ENCODE measurements at places on chromosomes 13 and 19.

GRCh38 chr13:22064854-22065620 lies 394.2 kb downstream of the FGF9 start:
- no peak for DNase-seq

DNA sequence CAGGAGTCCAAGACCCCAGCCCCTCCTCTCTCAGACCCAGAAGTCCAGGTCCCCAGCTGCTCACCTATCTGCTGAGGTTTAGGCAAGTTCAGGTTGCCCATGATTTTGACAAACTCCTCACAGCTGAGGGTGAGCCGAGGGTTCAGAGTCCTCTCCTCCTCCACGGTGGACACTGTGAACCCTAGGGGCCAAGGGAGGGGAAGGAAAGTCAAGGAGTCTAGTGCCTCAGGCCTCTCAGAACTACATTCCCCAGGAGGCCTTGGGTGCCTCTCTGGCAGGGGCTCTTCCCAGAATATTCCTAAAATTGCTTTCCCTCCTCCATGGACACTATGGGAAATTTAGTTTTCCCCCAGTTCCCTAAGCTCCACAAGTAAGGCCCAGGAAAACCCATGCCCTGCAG lies 3.3 kb upstream of the PHLDB3 start:
- DNase-seq, result no peak

- no peak for DNase-seq
These were observed 472.0 kb downstream of the COG6 start for GRCh38 chr13:40127476-40127875.

- DNase-seq, result no peak
These were observed 38.7 kb downstream of the ELF1 start for GRCh38 chr13:40980461-40980860.

DNA sequence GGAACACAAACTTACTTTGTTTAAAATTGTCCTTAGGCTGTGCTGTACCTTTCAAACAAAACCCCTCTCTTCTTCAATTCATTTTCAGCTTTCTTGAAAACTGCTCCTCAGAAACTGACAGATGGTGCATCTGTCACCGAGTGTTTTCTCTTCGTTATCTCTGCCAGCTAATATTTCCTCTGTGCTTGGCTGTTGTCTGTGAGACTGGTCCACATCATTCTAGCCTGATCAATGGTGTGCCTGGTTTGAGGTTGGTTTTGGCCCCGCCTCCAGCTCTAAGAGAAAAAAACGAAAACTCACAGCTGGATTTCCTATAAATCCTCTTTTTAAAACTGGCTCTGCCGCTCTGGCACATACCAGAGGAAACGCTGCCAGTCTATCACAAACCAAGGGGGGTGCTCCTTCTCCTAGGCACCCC lies 79.7 kb downstream of the STARD13 start:
- peak; percentile 74 for DNase-seq

DNA sequence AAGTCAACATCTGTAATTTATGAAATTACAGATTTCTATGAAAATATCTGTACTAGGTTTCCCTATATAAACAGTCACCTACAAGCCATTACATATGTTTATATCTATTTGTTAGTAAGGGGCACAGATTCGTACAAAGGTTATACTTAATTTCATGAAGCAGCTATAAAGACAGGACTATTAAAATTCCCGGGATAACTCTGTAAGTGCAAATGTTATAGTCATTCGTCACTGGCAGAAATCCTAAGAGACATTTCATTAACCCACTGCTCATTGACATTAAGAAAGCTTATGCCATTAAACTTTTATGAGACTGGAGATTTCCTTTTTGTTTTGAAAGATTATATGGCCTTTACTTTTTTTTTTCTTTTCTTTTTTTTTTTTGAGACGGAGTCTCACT lies 122.9 kb downstream of the MYO16 start:
- DNase-seq, result no peak

GRCh38 chr13:111940892-111941291 lies 126.1 kb upstream of the SOX1 start:
- DNase-seq, result no peak

DNA sequence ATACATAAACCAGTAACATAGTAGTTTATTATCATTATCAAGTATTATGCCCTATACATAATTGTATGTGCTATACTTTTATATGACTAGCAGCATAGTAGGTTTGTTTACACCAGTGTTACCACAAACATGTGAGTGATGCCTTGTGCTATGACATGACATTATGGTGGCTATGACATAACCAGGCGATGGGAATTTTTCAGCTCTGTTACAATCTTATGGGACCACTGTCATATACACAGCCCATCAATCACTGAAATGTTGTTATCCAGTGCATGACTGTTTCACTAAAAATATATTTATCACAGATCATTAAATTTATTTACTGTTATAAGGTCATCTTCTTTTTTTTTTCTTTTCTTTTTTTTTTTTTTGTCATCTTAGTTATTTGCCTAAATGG lies 674.5 kb downstream of the PCDH17 start:
- no peak for DNase-seq

DNA sequence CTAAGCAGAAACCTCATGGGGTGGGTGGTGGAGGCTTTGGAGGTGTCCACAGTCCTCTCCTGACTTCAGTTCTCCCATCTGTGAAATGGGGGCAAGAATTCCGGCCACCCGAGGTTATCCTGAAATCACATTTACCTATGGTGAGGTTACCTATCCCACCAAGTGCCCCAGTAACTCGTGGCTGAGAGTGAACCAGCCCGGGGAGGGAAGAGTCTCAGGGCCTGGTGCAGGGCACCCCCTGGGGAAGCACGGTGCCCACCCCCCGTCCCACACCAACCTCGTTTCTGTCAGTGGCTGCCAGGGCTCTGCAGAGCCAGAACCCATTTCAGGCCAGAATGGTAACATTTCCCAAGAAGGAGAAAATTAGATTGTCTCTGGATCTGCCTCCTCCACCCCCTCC lies 83.7 kb upstream of the VSTM2B start:
- no peak for DNase-seq

- no peak for DNase-seq
These were observed 28.7 kb downstream of the DHX34 start for GRCh38 chr19:47377801-47378200.

GRCh38 chr13:98622931-98623331 lies 46.0 kb upstream of the STK24 start:
- no peak for DNase-seq

GRCh38 chr19:42452590-42452989 lies 9.8 kb upstream of the CXCL17 start:
- DNase-seq, result no peak

DNA sequence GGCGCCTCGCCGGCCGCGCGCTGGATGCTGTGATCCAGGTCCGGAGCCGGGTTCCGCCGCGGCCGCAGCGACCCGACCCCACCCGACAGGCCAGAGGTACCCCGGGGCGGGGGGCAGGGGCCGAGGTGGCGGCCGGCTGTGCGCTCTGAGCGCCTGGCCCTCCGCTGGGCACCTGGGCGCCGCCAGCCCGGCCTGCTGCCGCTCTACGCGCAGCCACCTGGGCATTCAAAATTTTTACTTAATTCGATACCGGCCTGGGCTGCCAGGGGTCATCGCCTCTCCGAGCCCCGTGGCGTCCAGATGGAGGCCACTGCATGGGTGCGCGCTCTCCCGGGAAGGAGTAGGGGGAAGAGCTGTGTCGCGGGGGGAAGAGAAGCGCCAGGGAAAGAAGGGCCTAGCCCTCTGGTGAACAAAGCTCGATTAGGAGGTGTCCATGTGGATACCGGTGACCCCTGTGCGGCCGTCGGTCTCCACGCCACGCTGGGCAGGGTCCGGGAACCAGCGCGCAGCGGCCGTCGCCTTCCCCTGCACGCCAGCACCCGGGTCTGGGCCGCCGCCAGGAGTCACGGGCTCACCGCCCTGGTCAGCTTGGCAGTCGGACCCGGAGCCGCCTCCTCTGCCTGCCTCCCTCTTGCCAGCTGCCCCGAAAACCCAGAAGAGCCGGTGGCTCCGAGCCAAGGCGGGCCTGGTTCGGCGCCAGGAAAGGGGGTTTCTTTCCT lies 666 bp downstream of the BIVM start:
- peak; percentile 25 for DNase-seq

GRCh38 chr19:48182434-48182833 lies 12.0 kb downstream of the ZSWIM9 start:
- DNase-seq, result no peak

GRCh38 chr19:28556371-28556770 lies 656.6 kb downstream of the UQCRFS1 start:
- DNase-seq, result no peak

GRCh38 chr19:46604781-46605355 lies 3.7 kb downstream of the CALM3 start:
- no peak for DNase-seq

DNA sequence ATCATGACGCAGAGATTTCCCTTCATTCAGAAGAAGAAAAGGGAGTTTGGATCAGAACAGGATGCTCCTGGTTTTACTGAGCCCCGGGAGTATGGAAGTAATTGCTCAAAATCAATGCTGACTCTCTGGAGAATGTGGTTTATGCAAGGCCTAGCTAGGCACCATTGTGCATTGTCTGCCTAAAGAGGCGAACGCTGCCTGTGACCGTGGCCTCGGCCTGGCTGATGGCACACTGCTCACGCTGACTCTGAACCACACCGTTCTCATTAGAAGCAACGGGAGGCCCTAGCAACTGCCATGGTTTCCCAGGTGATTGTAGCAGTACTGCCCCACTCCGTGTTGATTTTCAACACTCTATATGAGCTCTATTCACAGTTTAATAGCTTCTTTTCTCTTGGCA lies 41.7 kb upstream of the UBL3 start:
- no peak for DNase-seq

DNA sequence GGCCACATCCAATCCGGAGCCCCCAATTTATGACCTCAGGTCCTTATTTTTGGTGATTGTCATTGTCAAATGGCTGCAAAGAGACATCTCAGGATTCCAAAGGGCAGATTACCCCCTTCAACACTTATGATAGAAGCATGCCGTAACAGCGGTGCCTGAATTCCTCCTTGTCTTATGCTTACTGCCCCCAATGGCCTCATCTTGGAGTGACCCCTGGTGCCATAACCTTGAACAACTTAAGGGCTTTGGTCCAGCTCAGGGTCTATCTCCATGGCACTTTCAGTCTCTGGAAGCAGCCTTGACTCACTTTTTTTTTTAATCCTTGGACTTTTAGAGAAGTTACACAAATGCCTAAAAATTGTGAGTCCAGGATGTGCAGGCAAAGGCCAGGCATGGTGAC lies 171.6 kb upstream of the ZNF507 start:
- DNase-seq, result no peak

DNA sequence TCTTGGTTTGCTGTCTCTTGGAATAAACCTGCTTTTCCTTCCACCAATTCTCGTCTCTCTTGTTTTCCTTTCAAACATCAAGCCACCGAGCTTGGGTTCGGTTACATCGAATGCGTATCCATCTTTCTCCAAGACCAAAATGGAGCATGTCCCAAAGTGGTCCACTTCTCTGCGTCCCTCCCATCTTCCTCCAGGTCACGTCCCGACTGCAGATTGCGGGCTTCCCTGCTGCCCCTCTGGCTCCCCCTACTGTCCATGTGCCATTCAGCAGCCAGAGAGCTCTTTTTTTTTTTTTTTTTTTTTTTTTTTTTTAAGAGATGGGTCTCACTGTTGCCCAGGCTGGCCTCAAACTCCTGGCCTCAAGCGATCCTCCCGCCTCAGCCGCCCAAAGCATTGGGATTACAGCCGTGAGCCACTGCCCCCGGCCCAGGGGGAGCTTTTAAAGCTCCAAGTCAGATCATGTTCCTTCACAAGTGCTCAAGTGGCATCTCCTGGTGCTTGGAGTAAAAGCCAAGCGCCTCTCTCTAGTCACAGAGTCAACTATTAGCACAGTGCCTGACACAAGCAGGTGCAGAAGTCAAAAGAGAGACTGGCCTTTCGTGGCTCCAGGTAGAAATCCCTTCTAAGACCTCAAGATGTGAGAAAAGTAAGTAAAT lies 10.0 kb downstream of the COL5A3 start:
- peak; percentile 66 for DNase-seq

DNA sequence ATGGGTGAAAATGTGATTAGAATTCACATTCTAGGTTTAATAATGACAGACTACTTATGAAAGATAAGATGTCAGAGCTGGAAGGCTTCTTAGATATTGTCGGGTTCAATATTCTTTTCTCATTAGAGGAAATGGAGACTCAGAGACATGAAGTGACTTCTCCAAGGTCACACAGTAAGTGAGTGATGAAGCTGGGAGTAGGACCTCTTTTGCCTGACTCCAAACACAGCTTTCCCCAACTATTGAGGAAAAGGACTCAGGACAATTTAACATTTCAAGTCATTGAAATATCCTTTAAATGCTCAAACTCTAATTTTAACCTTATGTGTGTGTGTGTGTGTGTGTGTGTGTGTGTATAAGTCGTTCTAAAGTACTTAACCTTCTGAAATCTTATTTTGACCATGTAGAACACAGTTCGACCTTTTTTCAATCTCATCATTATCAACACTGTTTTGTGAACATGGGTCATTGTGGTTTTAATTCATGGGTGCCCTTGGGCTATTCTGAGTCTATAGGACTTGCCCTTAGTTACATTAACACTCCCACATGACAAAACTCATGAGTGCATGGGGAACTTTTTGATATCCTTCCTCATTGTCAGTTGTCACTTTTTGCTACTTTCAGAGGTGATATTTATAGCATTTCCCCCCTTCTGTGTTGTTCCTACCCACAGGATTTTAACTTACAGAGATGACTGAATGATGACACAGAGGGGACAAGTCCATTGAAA lies 53.0 kb downstream of the LRCH1 start:
- DNase-seq, result no peak

DNA sequence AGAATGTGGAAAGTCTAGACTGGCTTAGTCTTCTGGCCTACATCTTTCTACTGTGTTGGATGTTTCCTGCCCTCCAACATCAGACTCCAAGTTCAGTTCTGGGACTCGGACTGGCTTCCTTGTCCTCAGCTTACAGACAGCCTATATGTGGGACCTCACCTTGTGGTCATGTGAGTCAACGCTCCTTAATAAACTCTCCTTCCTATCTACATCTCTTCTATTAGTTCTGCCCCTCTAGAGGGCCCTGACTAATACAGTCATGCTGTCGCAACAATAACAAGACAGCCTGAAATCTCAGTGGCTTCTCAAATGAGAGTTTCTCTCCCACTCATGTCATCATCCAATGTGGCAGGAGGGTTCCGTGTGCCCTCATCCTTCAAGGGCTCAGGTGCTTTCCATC lies 347.8 kb downstream of the MZT1 start:
- no peak for DNase-seq

GRCh38 chr13:39038569-39039030 lies 344 bp downstream of the NHLRC3 start:
- DNase-seq, result peak; percentile 28

GRCh38 chr13:102686024-102686423 lies 8.8 kb downstream of the METTL21C start:
- no peak for DNase-seq
